ENCODE measurements at places on chromosomes 2 and 18. TPM values are rescaled to one million over a fixed set of nuclear protein-coding genes. Genes with fewer than 3 reads are reported as not detected.
A peak's percentile ranks its signal among the peaks of the same experiment; 100 is the strongest.

GRCh38 chr2:161586517-161587167 is 37.6 kb upstream of the SLC4A10 start:
- no peaks in the 10 kb centered on the region for H3K27me3 ChIP-seq
- H3K36me3 ChIP-seq = no peaks in the 10 kb centered on the region
- no peak overlapping the region for H3K27ac ChIP-seq
- no peaks in the 10 kb centered on the region for H3K4me1 ChIP-seq

GRCh38 chr2:18267501-18267900 is 293.0 kb downstream of the RDH14 start:
- no peak overlapping the region for H3K4me3 ChIP-seq
- no peak overlapping the region for H3K27ac ChIP-seq

DNA sequence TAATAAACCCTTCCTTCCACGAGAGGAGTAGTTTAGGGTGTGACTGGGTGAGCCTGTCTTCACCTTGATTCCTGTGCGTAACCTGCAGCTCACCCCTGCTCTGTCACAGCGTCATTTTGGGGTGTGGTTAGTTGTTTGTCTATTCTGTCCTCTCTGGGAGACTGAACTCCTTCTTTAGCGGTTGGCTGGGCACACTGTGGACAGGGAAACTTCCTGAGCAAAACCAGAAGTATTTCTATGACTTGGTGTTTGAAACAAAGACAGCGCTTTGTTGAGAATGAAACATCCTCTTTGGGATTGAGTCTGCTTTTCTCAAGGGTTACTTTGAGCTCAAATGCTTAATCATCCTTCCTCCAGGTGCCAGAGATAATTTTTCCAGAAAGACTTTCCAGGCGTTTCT is 270.7 kb downstream of the HRH4 start:
- DNase-seq = no peak
- no peak overlapping the region for H3K4me3 ChIP-seq
- H3K36me3 ChIP-seq = no peaks in the 10 kb centered on the region
- H3K27me3 ChIP-seq = no peaks in the 10 kb centered on the region

- H3K4me1 ChIP-seq = no peaks in the 10 kb centered on the region
- no peak for DNase-seq
- no peaks in the 10 kb centered on the region for H3K36me3 ChIP-seq
Observed at GRCh38 chr2:112957511-112957910, 20.3 kb upstream of the IL36G start.

- no peaks in the 10 kb centered on the region for H3K4me1 ChIP-seq
- peak overlapping the region; percentile 92 for H3K27ac ChIP-seq
- DNase-seq = no peak
- H3K36me3 ChIP-seq = no peaks in the 10 kb centered on the region
- no peaks in the 10 kb centered on the region for H3K27me3 ChIP-seq
Observed at GRCh38 chr2:27381577-27382181, 1.1 kb upstream of the ZNF513 start.

GRCh38 chr2:224357098-224357901 is 44.6 kb downstream of the FAM124B start:
- H3K4me1 ChIP-seq = no peaks in the 10 kb centered on the region
- H3K27me3 ChIP-seq = no peaks in the 10 kb centered on the region
- H3K36me3 ChIP-seq = no peaks in the 10 kb centered on the region
- H3K4me3 ChIP-seq = no peak overlapping the region

- no peak overlapping the region for H3K4me3 ChIP-seq
- DNase-seq = no peak
- no peaks in the 10 kb centered on the region for H3K27me3 ChIP-seq
Observed at GRCh38 chr2:206797376-206797775, 32.0 kb downstream of the FASTKD2 start.

DNA sequence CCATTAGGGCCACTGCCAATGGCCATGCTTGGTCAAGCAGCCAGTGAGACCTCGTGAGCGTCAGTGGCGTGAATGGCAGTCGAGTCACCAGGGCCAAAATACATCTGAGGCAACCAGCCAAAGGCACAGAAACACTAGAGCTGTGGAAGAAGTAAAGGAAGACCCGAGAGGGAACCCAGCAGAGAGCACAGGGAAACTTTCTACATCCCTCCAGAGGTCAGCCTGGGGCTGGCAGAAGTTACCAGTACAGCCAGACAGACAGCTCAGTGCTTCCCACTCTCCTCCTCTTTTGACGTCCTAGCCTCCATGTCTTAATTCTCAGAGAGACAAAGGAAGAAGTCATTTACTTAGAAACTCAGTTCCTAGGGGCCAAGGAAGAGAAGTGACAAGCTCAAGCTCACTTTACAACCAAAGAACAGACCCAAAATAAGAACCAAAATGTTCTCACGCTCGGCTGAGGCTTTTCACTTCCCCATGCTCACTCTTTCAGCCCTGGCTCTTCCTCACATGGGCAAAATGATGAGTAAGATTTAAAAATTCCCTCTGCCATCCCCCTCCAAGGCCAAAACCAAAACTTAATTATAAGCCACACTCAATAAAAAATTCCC is 8.7 kb downstream of the CYRIA start:
- H3K4me1 ChIP-seq = peaks cover 5% of the 10 kb centered on the region
- DNase-seq = no peak
- no peak overlapping the region for H3K4me3 ChIP-seq

GRCh38 chr18:837922-838321 is 25.9 kb upstream of the YES1 start:
- DNase-seq = no peak
- no peak overlapping the region for H3K4me3 ChIP-seq
- H3K27me3 ChIP-seq = no peaks in the 10 kb centered on the region
- H3K27ac ChIP-seq = no peak overlapping the region
- H3K36me3 ChIP-seq = no peaks in the 10 kb centered on the region
- H3K4me1 ChIP-seq = no peaks in the 10 kb centered on the region

- DNase-seq = no peak
- H3K27me3 ChIP-seq = no peaks in the 10 kb centered on the region
- H3K4me1 ChIP-seq = no peaks in the 10 kb centered on the region
- H3K36me3 ChIP-seq = no peaks in the 10 kb centered on the region
Observed at GRCh38 chr2:238649936-238650518, 197.9 kb upstream of the TWIST2 start.

DNA sequence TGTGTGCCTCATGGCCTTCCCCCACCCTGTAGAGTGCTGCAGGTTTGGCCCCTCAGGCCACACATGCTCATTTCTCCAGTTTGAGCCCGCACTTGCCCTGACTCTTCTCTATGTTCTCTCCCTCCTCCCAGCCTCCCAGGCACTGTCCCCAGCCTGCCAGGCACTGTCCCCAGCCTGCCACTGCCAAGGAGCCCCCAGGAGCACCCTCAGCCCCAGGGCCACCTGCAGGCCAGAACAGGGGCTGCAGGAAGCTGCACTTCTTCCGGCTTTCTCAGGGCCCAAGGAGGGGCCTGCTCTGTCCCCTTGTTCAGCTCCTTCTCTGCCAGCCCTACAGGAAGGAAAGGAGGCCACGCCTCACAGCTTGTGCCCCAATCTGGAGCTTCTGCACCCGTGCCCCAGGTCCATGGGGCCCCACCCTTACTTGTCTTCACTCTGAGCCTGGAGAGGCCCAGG is 31.6 kb downstream of the CYP26B1 start:
- peak; percentile 9 for DNase-seq
- H3K4me3 ChIP-seq = no peak overlapping the region
- H3K27me3 ChIP-seq = no peaks in the 10 kb centered on the region
- H3K4me1 ChIP-seq = no peaks in the 10 kb centered on the region
- no peak overlapping the region for H3K27ac ChIP-seq

GRCh38 chr2:197803033-197803444 is 1.4 kb upstream of the PLCL1 start:
- no peaks in the 10 kb centered on the region for H3K4me1 ChIP-seq
- no peaks in the 10 kb centered on the region for H3K36me3 ChIP-seq
- H3K27me3 ChIP-seq = peaks cover 9% of the 10 kb centered on the region
- no peak overlapping the region for H3K27ac ChIP-seq

DNA sequence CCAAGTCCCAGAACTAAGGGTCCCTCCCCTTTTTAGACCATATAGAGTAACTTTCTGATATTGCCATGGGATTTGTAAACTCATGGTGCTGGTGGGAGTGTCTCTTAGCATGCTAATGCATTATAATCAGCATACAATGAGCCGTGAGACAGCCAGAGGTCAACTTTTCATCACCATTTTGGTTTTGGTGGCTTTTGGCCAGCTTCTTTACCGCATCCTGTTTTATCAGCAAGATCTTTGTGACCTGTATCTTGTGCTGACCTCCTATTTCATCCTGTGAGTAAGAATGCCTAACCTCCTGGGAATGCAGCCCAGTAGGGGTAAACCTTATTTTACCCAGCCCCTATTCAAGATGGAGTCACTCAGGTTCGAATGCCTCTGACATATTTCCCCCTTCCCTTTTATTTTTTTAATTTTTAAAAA is 148.2 kb downstream of the PHLPP1 start:
- H3K4me1 ChIP-seq = no peaks in the 10 kb centered on the region
- no peaks in the 10 kb centered on the region for H3K27me3 ChIP-seq
- no peak for DNase-seq
- no peak overlapping the region for H3K4me3 ChIP-seq
- no peak overlapping the region for H3K27ac ChIP-seq

DNA sequence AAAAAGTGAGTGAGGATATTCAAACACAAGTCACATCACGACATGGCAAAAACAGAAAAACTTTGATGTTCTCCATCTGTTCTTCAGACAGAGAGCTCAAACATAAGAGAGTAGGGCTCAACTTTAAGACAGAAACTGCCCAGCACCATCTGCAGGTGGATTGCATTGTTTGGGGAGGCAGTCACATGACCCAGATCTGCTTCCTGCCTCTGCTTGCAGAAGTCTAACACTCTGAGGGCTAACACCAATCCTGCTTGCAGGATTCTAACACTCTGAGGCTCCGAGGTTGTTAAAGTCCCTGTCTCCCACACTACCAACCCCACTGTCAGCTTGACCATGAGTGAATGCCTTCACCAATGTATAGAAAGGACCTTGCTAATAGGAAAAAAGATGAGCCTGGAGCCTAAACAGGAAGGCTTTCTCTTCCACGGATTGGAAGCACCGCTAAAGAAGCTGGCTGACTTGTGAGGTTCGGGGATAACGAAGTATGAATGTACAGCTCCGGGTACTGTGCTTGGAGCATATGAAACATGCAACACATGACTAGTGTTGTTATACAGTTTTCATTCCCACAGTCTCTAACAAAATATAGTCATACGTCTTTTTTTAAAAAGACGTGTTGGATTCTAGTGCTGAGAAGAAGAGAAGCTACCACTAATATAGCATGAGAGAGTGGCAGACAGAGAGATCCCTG is 176.6 kb upstream of the CREB1 start:
- no peaks in the 10 kb centered on the region for H3K4me1 ChIP-seq
- H3K27me3 ChIP-seq = no peaks in the 10 kb centered on the region
- H3K27ac ChIP-seq = no peak overlapping the region
- H3K4me3 ChIP-seq = no peak overlapping the region

- no peak overlapping the region for H3K27ac ChIP-seq
- no peaks in the 10 kb centered on the region for H3K36me3 ChIP-seq
- DNase-seq = no peak
- no peaks in the 10 kb centered on the region for H3K27me3 ChIP-seq
- no peaks in the 10 kb centered on the region for H3K4me1 ChIP-seq
Observed at GRCh38 chr2:157363612-157364101, 38.0 kb upstream of the ERMN start.

DNA sequence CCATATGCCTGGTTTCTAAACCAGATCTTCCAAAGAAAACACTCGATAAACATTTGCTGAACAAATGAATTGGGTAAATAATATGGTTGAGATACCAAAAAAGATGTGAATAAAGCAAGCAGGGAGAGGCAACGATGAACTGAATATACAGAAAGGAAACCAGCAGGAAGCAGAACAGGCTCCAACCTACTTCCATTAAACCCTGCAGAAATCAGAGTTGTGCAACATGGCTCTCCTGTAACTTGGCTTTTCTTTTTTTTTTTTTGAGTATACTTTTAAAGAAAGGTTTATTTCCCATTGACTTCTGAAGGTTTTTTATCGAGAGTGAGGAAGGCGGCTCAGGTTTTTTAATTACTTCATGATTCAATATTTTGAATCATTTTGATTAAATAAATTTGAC is 23.5 kb downstream of the ITSN2 start:
- peaks cover 3% of the 10 kb centered on the region for H3K4me1 ChIP-seq
- no peak overlapping the region for H3K4me3 ChIP-seq
- no peaks in the 10 kb centered on the region for H3K36me3 ChIP-seq
- no peak for DNase-seq
- no peaks in the 10 kb centered on the region for H3K27me3 ChIP-seq
- H3K27ac ChIP-seq = no peak overlapping the region

DNA sequence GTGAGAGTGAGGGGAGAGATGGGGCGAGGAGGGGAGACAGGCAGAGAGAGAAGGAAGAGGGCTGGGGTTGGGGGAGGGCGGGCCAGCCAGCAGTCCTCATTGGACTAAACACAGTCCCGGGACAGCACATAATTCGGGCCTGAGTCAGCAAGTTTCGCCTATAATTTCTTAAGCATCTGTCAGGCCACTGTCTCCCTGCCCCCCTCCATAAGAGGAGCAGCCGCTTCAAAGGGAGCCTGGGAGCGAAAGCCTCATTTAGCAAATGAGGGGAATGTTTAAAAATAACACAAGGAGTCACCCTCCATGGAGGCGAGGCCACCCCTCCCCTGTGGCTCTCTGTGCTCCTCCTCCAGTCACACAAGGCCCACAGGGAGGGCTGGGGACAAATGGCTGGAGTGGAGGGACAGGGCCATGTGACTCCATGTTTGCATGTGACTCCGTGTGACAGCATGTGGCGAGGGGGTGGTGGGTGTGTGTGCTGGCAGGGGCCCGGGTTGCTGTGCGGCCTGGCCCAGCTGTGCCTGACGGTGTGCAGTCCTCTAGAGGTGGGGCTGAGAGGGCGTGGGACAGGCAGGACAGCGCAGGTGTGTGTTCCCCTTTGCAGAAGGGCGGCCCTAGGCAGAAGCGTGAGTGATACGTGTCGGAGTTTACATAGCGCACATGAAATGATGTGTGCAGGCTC is 162.4 kb downstream of the CELF4 start:
- no peak overlapping the region for H3K27ac ChIP-seq
- no peaks in the 10 kb centered on the region for H3K4me1 ChIP-seq
- H3K27me3 ChIP-seq = no peaks in the 10 kb centered on the region
- H3K4me3 ChIP-seq = no peak overlapping the region
- DNase-seq = peak; percentile 29
- H3K36me3 ChIP-seq = no peaks in the 10 kb centered on the region

- H3K36me3 ChIP-seq = no peaks in the 10 kb centered on the region
- H3K4me1 ChIP-seq = no peaks in the 10 kb centered on the region
- no peak overlapping the region for H3K4me3 ChIP-seq
- no peaks in the 10 kb centered on the region for H3K27me3 ChIP-seq
- H3K27ac ChIP-seq = no peak overlapping the region
Observed at GRCh38 chr2:102176172-102176571, 10.7 kb upstream of the IL1RL2 start.

- H3K36me3 ChIP-seq = no peaks in the 10 kb centered on the region
- no peak overlapping the region for H3K27ac ChIP-seq
- no peak overlapping the region for H3K4me3 ChIP-seq
- DNase-seq = no peak
Observed at GRCh38 chr2:10863837-10864236, 47.9 kb upstream of the KCNF1 start.

- no peaks in the 10 kb centered on the region for H3K4me1 ChIP-seq
- no peaks in the 10 kb centered on the region for H3K27me3 ChIP-seq
- H3K4me3 ChIP-seq = no peak overlapping the region
- no peaks in the 10 kb centered on the region for H3K36me3 ChIP-seq
- DNase-seq = no peak
- H3K27ac ChIP-seq = no peak overlapping the region
Observed at GRCh38 chr2:196218106-196218505, 46.7 kb upstream of the STK17B start.

KCNJ3 gene
- 0.62 TPM for total RNA-seq

NOL4 gene
- 1.5 TPM for total RNA-seq

BOLL gene
- not detected for total RNA-seq

UBXN4 gene
- total RNA-seq = 106 TPM

RAB17 gene
- 32.5 TPM for total RNA-seq

RBKS gene
- total RNA-seq = 8.9 TPM

CNTNAP5 gene
- not detected for total RNA-seq

NHEJ1 gene
- total RNA-seq = 51.1 TPM

FKBP1B gene
- total RNA-seq = 8.0 TPM
